ENCODE measurements at places on chromosomes 1 and 21.

DNA sequence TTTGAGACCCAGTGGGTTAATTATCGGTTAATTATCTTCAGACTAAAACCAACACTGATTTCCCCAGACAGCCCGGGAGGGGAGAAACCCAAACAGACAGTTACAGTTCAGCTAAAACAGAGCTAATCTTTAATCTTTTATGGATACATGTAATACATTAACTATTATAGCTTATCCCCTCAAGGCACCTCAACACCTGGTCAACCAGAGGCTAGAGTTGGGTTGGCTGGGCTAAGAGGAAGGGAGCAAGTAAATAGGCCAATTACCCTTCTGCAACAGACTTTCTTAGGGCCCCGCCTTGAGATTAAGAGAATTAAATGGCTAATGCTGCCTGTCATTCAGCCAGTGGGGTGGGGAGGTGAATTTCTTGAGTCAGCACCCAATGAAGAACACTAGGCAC lies 6.6 kb upstream of the MED18 start:
- DNase-seq, result no peak

DNA sequence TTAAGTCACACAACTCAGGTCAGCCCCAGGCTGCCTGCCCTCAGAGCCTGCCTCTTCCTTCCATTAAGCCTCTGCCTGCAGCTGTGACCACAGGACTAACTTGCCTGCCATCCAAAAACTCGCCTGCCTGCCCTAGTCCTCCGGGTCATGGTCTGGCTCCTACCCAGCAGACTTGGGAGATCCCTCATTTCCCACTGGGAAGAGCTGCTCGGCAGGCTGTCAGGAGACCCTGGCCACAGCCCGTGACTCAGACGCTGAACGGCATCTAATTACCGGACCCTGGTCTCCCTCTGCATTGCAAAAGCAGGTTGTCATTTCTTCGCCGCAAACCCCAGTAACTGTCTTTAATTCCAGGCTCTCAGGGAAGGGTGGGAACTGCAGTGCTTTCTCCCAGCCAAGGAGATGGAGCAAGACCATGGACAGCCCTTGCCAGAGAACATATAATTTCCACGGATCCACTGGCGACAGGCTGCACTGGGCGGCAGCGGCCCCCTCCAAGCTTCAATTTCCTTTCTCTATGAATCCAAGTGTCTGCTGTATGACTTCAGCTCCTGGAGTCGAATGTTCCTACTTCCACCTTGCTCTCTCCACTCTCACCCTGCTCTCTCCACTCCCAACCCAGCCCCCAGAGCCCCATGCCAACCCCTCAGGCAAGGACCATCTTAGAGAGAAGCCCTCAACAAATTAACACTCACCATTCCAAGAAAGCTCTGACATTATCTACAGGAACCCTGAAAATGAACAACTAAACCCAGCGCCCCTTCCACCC lies 20.4 kb downstream of the OLFML2B start:
- DNase-seq, result no peak

DNA sequence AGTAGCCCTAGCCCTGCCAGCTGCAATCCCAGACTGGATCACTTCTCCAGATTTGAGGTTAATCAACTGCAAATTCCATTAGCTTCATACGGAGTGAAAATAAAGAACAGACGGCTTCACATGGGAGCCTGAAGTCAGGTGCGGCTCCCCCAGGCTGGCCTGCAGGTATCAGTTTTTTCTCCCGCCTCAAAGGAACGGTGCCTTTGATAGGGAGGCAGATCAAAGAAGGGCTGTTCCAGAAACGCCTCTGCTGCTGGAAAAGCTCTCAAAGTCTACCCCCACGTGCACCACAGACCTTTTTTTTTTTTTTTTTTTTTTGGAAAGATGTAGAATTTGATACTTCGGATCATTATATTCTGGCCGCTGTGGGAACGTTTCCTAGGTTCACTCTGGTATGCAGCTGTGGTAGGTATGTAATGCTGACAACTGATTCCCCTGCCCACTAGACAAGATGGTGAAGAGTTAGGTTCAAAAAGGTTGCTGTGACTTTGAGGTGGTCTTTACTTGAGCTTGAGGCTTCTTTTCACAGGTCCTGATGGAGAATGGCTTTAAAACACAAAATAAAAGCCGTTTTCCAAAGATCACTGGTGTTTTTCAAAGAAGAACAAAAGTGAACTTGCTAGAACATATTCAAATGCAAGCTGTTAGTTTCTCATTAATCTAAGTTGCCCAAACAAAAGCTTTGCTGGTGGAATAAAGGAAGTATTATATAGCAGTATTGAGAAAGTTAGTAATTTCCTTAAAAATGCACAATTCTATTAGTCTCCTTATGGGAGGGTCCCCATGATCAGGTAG lies 189.0 kb upstream of the NFIA start:
- DNase-seq, result no peak

GRCh38 chr1:157087030-157087429 lies 12.6 kb downstream of the ETV3L start:
- DNase-seq, result no peak

DNA sequence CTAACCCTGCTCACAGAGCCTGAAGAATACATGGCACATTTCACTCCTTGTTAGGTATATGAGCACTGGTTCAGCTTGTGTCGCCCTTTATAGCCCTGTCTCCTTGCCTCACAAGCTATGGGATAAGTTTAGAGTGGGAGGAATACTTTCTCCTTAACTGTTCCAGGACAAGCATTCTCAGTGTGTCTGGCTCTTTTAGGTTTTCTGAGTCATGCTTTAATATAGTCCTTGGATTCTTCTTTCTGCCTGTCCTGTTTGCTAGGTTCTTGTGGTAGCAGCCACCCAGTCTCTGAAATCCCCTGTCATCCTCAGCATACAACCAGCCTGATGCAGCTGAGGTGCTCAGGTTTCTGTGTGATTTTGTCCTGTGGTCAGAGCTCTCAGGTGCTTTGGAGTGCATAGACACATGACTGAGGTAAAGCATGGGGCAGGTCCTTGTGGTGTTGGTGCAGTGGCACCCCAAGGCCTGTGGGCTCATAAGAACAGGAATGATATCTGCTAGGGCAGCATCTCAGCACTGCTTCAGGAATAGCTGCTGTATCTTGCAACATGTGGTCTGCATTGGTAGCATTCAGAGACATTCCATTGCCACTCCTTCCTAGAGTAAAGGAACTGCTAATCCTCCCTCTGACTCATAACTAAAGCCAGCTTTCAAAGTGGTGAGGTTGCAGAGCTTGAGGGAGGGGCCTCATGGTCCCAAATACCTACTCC lies 14.2 kb upstream of the CASQ2 start:
- DNase-seq, result no peak

DNA sequence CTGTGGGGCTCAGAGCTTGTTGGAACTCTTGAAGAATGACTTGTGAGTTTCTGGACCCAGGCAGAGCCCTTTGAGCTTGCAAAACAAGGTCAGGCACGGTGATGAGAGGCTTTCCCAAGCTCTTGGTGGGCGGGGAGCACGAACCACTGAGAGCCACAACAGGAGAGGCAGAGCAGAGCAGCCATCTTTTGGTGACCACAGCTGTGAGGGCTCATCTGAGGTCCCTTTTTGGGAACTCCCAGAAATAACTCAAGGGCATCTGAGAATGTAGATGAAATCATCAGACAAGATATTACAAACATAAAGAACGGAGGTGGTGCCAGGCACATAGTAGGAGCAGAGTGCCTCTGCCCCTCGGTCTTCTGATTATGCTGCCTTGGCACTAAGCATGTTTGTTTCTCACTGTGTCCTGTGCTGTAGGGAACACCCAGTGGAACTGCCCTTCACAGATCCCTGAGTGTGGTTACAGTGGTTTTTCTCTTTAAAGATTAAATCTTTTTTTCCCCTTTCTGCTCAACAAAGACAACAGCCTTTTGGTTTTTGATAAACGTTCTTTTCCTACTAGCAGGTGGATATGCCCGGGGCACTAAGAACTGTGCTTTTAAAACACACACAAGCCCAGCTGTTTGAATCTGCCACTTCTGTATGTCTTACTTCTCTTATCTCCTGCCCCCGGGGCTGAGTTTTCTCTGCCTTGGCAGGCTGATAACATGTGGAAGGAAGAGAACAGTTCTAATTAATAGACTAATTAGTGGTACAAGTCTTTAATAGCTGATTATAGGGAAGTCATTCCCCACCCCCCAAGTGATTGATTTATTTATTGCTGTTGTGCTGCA lies 37.7 kb downstream of the CD34 start:
- DNase-seq, result peak; percentile 47

GRCh38 chr1:221797506-221797905 lies 55.6 kb upstream of the DUSP10 start:
- no peak for DNase-seq

DNA sequence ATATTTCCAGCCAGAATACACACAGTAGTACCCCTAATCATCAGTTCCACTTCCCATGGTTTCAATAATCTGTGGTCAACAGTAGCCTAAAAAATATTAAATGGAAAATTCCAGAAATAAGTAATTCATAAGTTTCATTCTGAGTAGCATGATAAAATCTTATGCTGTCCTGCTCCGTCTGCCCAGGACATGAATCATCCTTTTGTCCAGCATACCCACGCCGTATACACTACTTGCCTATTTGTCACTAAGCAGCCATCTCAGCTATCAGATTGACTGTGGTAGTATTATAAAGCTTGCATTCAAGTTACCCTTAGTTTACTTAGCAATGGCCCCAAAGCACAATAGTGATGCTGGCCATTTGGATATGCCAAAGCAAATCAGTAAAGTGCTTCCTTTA lies 118.7 kb downstream of the SLC5A9 start:
- no peak for DNase-seq

- DNase-seq, result no peak
Observed at GRCh38 chr21:28719723-28720122, 273.0 kb downstream of the LTN1 start.

GRCh38 chr1:94675373-94675772 lies 133.8 kb upstream of the F3 start:
- no peak for DNase-seq

- DNase-seq, result no peak
Observed at GRCh38 chr1:152457561-152457960, 43.5 kb upstream of the CRNN start.

DNA sequence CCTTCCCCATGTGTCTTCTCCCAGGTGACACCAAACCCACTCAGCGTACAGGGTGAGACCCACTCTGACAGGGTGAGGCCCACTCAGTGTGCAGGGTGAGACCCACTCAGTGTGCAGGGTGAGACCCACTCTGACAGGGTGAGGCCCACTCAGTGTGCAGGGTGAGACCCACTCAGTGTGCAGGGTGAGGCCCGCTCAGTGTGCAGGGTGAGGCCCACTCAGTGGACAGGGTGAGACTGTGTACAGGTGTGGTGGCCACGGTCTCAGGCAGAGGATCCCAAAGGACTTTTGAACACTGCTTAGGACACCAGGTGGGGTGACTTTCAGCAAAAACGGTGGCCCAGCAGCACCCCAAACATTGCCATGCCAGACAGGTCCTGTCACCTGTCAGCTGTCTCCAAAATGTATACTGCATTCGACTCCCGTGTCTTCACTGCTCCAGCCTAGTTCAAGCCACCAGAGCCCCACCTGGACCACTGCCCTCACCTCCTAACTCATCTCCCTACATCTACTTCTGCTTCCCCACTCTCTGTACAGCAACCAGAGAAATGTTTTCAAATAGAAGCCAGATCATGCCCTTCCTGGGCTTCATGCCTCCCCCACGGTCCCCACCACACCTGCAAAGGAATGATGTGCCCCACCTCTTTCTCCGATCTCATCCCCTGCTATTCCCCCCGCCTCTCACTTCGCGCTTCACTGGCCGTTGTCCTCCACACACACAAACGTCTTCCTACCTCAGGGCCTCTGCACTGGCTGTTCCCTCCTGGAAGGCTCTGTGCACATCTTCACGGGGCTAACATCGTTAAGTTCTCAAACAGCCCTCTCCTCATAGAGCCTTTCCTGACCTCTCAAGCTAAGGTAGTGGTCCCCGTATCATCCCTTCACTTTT lies 52.1 kb downstream of the ACBD3 start:
- DNase-seq, result no peak
